ENCODE measurements at places on chromosomes 11 and 22. TPM values are rescaled to one million over a fixed set of nuclear protein-coding genes. Genes with fewer than 3 reads are reported as not detected.

Gene RPS6KB2
- 45.4 TPM for polyA plus RNA-seq

Gene ZNF280B
- 1.9 TPM for polyA plus RNA-seq

Gene SPDYC
- not detected for polyA plus RNA-seq

Gene OPCML
- polyA plus RNA-seq, result not detected

Gene APOA5
- polyA plus RNA-seq, result not detected

Gene APOBEC3G
- 0.16 TPM for polyA plus RNA-seq

Gene OR52K1
- polyA plus RNA-seq, result not detected

Gene P2RX6
- polyA plus RNA-seq, result 0.92 TPM

Gene RFPL2
- 0.30 TPM for polyA plus RNA-seq

Gene MYEOV
- polyA plus RNA-seq, result 113 TPM

Gene MMP26
- not detected for polyA plus RNA-seq

Measured in A549 (cell line).